ENCODE measurements at places on chromosomes 6 and 20.

GRCh38 chr6:149046822-149047246 is 270.7 kb upstream of the TAB2 start:
- no peak for DNase-seq

DNA sequence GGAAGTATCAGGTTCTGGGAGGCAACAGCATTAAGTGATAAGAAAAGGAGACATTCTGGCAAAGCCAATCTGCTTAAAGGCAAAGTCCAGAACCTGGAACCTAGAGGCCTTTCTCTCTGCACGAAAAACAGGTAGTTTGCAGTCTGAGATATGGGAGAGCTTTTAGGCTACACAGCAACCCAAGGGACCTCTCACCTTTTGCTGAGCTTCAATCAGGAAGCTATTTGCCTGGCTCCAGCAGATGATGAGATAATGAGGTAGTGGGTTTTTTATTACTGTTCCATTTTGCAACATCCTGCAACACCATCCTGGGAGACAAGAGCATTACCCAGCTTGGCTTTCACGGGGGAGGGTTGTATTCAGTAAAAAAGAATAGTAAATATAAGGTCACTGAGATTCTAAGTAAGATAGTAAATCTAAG is 143.1 kb downstream of the ADGRG6 start:
- no peak for DNase-seq

- DNase-seq: no peak
Measured at GRCh38 chr6:12886961-12887775, 170.6 kb downstream of the PHACTR1 start.

- DNase-seq: no peak
Measured at GRCh38 chr6:87540539-87540938, 49.2 kb downstream of the RARS2 start.

GRCh38 chr20:60144404-60144803 is 186.2 kb downstream of the CDH26 start:
- DNase-seq: no peak

- no peak for DNase-seq
Measured at GRCh38 chr6:127791779-127792528, 108.9 kb downstream of the THEMIS start.

- no peak for DNase-seq
Measured at GRCh38 chr6:29975561-29975907, 33.2 kb downstream of the HLA-A start.

GRCh38 chr6:53151676-53152075 is 3.0 kb upstream of the GCM1 start:
- DNase-seq: no peak

DNA sequence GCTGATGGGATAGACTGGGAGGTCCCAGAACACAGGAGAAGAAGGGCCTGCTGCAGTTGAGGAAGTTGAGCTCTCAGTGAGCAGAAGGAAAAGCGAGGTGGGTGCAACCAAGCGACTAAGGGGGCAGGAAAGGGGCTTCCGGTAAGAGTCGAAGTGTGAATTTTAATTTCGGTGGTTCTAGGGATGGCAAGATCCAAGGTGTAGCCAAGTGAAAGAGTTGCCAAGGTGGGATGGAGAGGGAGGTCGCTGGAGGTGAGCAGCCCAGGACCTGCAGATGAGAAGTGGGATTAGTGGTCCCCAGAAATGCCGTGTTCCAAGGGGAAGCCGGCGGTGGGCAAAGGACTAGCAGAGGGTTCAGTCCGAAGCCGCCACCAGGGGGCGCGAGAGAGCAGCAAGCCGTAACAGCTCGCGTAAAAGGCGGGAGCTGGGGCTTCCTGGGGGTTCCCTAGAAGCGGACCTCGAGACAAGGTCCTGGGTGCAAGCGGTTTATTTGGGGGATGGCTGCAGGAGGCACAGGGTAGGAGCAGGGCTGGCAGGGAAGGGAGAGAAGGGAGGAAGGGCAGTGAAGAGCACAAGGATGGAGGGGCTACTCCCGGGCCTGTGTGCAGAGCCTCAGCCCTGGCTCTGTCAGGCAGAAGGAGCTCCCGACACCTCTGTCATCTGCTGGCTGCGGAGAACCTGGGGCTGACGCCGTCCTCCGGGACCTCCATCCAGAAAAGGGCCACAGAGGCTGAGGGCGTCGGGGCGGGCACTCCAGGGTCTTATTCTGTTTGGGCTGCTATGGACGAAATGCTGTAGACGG is 103.6 kb downstream of the PAX1 start:
- DNase-seq: peak; percentile 30

- DNase-seq: no peak
Measured at GRCh38 chr6:166460473-166461437, 78.0 kb upstream of the MPC1 start.

- DNase-seq: no peak
Measured at GRCh38 chr6:125259354-125259736, 42.4 kb downstream of the HDDC2 start.

DNA sequence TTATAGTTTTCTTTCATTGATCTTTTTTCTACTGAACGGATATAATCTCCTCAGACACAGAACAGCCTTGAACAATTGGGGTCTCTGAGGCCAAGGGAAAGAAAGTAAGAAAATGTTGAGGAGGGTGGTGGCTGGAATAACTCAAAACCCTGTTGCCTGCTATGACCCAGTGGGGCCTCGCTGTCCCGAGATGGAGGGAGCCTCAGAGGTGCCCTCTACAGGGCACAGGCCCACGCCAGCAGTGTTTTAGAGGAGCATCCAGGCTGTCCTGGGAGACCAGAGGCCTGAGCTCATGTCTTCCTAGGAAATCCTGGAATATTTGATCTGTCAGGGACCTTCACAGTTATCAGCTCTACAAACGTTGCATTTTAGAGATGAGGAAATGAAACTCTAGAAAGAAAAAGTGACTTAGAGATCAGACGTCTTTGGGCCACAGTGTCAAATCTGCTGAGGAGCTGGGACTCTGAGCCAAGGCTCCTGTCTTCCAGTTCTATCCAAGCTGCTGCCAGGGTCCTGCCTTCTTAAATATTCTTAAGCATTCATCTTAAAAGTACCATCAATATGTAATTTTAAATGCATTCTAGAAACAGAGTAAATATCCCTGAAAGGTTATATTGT is 26.3 kb downstream of the ALDH5A1 start:
- peak; percentile 20 for DNase-seq

GRCh38 chr6:149711711-149712110 is 6.2 kb downstream of the LATS1 start:
- no peak for DNase-seq

- DNase-seq: no peak
Measured at GRCh38 chr6:27517928-27518787, 45.3 kb upstream of the ZNF184 start.

- peak; percentile 9 for DNase-seq
Measured at GRCh38 chr6:142685852-142686506, 259.0 kb downstream of the HIVEP2 start.

DNA sequence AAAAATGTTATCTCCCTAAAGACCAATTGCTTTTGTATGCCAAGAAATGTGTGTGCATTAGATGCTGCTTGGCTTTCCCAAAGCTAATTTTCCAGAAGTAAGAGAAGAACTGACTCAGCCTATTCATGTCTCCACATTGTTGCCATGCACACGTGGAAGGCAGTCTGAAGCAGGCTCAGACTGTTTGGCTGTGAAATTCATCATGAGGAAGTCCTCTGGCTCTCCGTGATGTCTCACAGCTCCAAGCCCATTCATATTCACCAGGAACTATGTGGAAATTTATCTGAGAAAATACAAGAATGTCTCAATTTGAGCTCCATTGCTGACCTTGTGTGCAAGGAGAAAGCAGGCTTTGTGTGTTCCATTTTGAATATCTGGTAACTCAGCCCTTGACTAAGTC is 1022.2 kb upstream of the GJE1 start:
- no peak for DNase-seq
